Activated CD8-positive, alpha-beta T cell treated with anti-CD3 and anti-CD28 coated beads for 36 hours (primary cell): ENCODE measurements at places on chromosomes 6 and 20.

- no peak for DNase-seq
These were observed 3.7 kb upstream of the FKBPL start for GRCh38 chr6:32133786-32134185.

DNA sequence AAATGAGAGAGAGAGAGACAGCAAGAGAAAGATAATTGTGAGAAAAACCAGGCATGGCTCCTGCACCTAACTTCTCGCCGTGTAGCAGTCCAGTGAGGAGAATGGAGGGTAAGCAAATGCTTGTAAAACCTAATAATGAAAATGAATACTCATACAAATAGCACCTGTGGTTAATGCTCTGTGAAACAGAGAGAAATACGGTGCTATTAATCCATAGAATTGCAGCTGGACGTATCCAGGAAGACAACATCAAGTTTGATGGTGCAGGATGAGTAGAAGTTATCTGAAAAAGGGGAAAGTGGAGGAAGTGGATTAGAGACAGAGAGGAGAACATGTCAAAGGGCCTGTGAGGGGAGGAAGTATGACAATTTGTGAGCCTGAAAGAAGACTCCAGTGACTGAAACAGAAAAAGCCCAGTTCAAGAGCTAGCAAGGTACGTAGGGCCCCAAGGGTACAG lies 89.4 kb upstream of the PAK5 start:
- no peak for DNase-seq

GRCh38 chr20:57306747-57307146 lies 22.9 kb upstream of the SPO11 start:
- no peak for DNase-seq

GRCh38 chr6:85408039-85408438 lies 41.8 kb upstream of the NT5E start:
- DNase-seq, result no peak

DNA sequence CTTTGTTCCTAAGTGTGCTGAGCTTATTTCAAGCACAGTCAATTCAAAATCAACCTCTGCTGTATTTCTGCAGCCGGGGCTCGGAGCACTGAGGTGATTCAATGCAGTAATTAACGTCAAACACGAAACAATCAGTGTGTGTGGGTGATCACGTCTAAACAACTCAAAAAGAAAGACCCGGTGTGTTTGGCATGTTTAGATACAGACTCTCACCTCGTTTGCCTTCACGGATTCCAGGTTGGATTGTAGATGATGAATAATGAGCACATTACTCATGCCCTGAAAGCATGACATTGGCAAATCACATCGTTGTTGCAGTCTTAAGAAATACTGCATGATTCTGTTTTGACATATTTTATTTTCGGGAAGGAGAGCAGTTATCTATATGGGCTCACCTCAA lies 231.0 kb downstream of the QKI start:
- no peak for DNase-seq

DNA sequence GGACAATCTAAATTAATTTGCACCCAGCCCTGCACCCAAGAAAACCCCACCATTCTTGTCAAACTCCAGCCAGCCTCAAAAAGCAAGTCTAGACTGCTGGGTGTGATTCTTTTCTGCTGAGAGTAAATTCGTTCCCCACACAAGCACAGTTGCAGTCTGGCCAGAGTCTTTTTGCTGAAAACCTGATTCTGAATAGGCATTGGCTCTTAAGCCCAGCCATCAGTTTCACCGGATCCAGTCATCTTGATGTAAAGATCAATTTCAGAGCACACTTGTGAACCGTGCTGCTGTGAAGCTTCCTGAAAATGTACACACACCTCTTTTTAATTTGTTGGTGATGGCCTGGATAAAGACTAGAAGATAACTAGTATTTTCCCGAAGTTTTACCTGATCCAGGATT lies 159.4 kb upstream of the GGTLC1 start:
- DNase-seq, result no peak

- no peak for DNase-seq
These were observed 27.1 kb downstream of the COL20A1 start for GRCh38 chr20:63320041-63320511.
